Ascending aorta (tissue), 2 donors: ENCODE measurements at places on chromosomes 1 and 21.

GRCh38 chr1:56300836-56301235 is 278.5 kb downstream of the PLPP3 start:
- no peak for DNase-seq

GRCh38 chr1:239823852-239824251 is 267.8 kb upstream of the FMN2 start:
- no peak for DNase-seq

DNA sequence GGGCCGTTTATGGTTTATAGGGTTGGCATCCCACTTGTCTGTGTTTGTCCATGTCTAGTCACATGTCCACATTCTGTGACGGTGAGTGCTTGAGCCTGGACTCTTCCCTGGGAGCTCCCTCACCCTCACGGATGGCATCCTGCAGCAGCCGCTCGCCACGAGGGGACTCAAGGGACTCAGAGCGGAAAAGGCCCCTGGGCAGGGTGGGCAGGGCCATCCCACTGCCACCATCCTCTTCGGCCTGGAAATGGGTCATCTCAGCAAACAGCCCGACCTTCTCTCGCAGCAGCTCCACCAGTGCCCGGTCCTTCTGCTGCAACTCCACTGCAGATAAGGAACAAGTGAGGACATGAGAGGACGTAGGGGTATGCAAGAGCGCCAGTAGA is 11.1 kb downstream of the RXFP4 start:
- no peak for DNase-seq

DNA sequence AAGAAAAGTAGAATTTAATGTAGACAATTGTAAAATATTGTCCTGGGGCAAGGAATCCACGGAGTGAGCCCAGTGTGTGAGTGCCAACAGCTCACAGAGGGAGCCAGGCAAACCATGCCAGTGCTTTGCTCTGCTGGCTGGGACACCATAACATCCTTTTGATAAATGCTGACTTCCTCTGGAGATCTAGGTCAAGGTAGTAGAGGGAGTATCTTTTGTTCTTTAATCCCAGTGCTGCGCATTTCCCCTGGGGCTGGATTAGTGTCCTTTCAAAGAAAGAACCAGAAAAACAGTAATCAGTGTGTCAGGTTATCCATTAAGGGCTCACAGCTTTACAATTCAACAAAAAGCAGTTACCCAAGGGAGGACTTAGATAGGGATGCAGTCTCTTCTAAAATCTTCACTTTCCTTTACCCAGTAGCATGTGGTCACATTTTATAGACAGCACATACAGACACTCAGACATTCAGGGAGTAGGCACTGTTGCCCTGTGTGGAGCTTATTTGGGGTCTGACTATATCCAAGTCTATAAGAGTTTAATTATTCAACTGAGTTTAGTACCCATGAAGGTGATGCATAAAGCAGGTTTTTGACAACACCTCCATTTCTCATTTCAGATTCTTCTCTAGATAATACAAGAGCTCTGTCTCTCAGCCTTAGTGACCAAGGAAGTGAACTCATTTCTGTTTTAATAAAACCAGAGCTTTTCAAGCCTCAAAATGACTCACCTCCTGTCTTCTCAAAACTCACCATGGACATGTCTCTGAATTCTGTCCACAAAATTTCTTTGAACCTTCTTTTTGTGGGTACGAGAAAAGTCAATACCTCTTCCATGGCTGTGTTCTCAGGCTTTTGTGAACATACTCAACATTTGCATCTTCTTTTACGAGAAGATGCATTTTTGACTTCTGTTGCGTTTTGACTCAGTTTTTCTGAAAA is 215.3 kb downstream of the BRINP2 start:
- DNase-seq: no peak

GRCh38 chr1:243471026-243471685 is 215.3 kb downstream of the SDCCAG8 start:
- DNase-seq: no peak

DNA sequence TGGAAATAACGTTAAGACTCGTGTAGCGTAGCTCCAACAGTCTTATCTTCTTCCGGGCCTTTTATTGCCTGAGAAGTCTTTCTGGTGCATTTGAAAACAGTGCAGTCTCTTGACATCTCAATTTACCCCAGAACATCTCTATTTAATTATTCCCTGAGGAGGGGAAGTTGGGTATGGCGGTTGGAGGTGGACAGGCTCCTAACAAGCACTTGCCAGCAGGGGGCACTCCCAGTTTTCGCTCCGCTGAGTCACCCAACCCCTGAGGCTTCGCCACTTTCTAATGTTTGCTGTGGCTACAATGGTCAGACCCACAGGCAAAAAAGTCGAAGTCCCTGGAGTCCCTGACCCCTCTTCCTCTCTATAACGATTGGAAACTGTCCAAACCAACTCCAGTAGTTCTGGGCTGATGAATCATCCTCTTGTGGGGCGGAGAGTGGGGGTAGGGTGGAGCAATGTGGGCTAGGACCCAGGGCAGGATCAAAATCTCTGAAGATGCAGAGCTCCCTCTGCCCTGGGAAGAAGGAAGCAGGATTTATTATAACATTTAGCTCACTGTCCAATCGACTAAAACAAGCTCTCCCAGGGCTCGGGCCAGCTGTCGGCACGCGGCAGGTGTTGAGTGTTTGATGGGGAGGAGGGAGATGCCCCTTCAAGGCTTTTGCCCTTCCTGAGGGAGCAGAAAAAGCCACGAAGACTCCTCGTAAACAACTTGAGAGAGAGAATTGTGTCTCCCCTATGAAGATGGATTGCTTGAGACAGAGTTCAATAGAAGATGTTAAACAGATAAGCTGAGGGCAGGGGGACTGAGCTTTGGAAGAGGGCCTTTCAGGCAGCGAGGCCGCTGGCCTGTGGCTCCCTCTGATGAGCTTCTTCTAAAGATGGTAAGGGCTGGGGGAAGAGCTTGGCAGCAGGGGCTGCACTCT is 85.7 kb downstream of the BRINP2 start:
- DNase-seq: peak; percentile 64

DNA sequence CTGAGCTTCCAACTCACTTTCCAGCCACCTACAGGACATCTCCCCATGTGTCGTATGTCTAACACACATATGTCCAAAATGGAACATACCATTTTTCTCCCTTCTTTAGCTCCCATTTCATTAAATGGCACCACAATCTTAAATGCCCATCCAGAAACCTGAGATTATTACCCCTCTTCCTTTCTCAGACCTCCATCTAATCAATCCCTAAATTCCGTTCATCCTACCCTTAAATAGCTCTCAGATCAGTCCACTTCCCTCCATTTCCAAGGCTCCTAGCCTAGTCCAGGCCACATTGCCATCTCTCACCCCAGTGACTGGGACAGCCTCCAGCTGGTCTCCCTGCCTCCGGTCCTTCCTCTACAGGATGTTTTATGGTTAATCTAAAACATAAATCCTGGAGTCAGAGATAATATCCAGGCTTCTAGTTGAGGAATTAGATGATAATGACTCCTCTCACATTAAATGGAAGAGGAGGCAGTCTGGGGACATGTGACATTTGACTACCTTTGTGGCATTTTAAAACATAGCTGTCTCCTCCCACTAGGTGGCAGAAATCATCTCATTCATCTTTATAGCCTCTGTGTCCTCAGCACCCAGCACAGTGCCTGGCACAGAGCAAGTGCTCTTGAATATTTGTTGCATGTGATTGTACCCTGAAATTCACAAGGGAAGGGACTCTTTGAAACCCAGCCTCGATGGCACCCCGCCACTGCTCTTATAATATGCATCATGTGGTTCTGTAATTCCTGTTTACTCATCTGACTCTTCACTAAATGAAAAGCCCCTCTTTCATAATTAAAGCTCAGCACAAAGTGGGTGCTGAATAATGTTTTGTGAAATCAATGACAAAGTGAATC is 102.3 kb downstream of the TMEM53 start:
- no peak for DNase-seq

GRCh38 chr21:34878501-34878900 is 170.6 kb downstream of the RUNX1 start:
- DNase-seq: no peak

- DNase-seq: no peak
Observed at GRCh38 chr1:240766831-240767230, 154.9 kb upstream of the GREM2 start.
